ENCODE measurements at places on chromosomes 3 and 15. TPM values are rescaled to one million over a fixed set of nuclear protein-coding genes. Genes with fewer than 3 reads are reported as not detected.

The PLIN1 gene
- 0.12 TPM for polyA plus RNA-seq

DNA sequence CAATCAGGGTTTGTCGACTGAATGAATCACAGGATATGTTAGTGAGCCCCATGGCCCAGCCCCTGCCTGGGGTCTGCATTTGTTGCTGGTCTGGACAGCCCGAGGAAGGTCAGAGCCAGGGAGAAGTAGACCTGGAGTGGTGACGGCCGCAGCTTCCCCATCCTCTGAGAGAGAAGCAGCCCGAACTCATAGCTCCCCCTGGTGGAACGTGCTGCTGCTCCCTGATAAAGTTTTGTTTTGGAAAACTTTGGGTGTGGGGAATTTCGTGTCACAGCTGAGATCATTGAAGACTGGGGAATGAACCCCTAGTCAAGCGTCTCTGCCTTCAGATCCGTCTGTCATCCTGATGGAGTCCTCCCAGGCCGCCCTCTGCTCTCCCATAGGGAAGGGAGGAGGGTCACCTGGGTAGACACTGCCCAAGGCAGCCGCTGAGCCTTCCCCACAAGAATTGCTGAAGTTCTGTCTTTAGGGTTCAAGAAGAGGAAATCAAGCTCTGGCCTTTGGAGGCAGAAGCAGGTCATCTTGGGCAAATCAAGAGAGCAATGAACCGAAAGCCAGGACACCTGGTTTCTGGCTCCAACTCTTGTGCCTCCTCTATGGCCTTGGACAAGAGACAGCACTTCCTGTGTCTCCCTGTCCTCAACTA lies 60.5 kb downstream of the GLDN start:
- peak; percentile 23 for DNase-seq

GRCh38 chr3:118098827-118099226 lies 935.8 kb downstream of the IGSF11 start:
- DNase-seq: no peak

GRCh38 chr3:133955892-133956291 lies 60.2 kb upstream of the RAB6B start:
- DNase-seq: no peak
